ENCODE measurements at places on chromosomes 16 and 17.

GRCh38 chr17:21549107-21549687 lies 143.1 kb upstream of the KCNJ18 start:
- DNase-seq: no peak

DNA sequence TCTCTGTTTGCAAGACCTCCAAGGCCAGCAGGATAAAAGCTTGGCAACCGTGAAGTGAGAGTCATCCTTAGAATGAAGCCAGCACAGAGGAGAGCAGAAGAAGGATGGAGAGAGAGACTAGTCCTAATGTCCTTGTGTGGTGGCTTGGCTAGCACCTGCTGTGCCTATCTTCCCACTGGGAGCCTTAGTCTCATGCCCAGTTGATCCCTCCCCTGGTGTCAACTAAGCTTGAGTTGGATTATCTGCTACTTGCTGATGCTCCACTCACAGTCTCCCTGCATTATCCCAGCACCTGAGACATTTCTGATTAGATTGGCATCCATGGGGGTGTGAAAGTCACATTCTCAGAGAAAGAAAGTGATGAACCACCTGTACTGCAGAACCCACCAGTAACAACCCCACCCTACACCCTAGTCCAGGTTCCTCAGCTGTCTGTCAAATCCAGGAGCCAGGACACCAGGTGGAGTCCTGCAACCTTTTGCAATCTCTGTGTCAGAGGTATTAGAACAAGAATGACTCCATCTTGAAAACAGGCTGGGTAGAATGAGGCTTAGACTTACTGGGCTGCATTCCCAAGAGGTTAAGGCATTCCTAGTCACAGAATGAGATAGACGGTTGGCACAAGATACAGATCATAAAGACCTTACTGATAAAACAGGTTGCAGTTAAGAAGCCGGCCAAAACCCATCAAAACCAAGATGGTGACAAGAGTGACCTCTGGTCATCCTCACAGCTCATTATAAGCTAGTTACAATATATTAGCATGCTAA lies 460.2 kb upstream of the C16orf82 start:
- no peak for DNase-seq

DNA sequence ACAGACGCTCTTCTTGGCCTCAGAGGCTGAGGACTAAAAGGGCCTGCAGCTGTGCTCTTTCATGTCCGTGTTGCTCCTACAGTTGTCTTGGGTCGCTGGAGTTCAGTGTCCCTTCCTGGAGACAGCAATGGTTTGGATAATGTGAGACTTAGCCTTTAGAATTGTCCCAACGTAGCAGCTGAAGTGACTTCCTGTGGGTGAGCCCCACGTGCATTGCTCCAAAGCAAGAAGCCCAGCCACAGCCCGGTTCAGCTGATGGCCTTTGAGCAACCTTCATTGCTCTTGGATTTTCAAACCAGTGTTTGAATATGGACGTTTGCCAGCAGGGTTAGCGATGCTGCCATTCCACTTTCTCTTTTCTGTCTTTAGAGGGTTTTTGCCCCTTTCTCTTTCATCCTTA lies 19.7 kb downstream of the TMEM11 start:
- no peak for DNase-seq

- DNase-seq: no peak
These were observed 1.5 kb downstream of the CASKIN1 start for GRCh38 chr16:2194852-2195321.

GRCh38 chr17:82173351-82174041 lies 39.1 kb downstream of the CCDC57 start:
- DNase-seq: no peak

- DNase-seq: no peak
These were observed 5.7 kb downstream of the HS3ST3B1 start for GRCh38 chr17:14306596-14306995.

DNA sequence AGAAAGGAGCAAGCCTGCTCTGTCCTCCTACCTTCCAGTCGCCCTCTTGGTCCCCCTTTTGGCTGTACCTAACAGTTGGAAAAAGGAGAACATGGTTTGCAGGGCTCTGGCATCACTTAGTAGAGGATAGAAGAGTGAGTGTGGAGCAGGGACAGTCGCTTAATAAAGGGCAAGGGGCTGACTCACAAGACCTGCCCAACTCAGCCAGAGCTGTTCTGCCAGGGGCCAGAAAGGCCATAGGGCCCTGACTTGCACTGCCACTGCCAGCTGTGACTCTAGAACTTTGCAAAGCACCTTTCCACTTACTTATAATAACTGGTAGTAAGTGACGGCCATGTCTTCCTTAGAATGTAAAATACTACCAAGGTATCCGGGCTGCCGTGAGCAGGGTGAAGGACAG lies 13.5 kb downstream of the PRMT7 start:
- no peak for DNase-seq

DNA sequence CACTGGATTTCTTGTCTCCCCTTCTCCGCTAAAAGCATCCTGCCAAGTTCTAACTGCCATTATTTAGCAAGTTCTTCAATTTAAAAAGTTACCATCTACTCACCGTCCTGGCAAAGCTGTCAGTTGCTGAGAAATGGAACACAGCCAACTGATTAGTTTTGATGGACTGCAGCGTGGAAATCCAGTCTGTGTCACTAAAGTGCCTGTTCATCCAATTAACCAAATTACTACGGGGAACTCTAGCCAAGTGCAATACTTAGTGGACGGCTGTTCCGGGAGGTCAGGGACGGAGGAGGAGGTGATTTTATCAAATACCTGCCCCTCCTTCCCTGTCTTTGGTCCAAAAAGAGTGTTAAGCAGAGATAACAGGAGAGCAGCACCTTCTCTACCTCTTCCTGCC lies 260.7 kb downstream of the MAF start:
- DNase-seq: no peak

- no peak for DNase-seq
These were observed 135.4 kb upstream of the SOX9 start for GRCh38 chr17:71985111-71986039.

Data from inflammatory macrophage treated with lipopolysaccharide for 1 hour (primary cell).